ENCODE measurements at places on chromosomes 6 and 20.

DNA sequence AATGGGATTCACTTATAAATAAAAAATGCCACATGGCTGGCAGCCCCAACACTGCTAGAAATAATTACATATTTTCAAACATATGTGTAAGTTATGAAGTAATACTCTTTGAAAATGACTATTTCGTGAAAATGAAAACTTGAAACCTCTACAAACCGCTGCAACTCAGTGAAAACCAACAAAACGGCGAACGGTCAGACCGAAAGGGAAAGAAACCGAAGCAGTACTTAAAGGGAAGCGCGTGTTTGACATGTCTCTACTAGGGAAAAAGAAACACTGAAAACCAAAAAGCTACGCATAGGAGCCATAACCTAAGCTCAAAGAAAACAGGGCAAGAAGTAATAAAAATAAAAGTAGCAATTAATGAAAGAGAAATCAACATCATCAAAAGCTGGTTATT, 121.0 kb upstream of the GGTLC1 start:
- no peak for DNase-seq

DNA sequence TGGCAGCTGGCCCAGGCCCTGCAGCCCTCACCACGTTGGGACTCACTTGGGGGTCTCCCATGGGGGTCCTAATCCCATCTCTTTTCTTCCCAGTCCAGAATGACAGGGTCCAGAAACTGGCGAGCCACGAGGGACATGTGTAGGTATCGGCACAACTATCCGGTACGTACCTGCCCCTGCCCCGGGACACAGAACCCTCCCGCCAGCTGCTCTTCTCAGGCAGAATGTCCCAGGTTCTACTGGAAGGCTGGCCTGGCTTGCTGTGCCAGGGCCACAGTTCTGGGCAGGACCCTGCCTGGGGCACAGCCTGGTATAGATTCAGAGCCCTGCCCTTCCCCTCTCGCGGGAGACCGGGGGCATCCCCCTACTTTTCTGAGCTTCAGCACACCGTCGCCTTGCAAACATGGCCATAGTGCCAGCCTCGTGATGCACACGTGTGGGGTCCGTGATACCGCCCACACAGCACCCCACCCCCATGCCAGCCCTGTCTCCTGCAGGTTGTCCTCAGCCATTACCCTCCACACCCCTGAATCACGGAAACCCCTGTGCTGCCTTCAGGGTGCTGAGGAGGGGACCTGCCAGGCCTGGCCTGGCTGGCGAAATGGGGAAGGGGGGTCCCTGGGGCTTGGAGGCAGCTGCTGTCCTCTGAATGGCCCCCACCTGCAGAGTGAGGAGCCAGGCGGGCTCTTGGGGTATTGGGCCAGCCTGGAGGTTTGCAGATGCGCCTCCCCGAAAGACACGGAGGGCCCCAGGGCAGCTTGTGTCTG, 3.0 kb downstream of the OGFR start:
- no peak for DNase-seq

DNA sequence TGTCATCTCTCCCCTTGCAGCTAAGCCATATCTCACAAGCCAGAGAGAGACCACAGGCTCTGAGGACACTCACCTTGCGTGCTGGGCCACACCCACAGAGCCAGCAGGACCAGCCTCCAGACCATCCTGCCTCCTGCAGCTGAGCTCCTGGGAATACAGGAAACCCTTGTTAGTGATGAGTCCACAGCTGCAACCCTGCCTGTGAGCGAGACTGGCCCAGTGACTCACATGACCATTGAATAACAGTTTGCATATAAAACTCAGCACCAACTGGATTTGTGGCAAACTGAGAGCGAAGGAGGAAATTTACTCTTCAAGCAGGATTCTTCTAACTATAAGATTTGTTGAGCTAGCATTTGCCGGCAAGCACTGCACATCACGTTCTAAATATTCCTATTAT, 3.0 kb downstream of the THBS2 start:
- DNase-seq = no peak

DNA sequence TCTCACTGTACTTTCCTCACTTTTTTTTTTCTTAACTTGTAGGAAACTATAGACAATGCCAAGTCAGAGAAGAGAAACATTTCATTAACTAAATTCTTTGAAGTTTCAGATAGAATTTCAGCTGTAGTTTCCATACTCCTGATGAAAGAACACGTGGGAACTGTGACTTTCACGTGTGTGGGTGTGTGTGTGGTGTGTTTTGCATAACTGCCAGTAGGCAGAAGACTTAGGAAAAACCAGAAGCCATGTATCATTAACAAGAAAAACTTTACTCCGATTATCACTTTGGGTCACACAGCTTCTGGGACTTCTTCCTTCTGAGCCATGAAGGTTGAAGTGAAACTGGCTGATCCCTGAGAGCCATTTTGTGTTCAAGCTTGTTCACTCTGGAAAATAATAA, 483.3 kb downstream of the TFAP2B start:
- DNase-seq = no peak

- DNase-seq = no peak
These were observed 2.2 kb upstream of the CCDC167 start for GRCh38 chr6:37501632-37502491.

All from stimulated activated CD4-positive, alpha-beta T cell treated with anti-CD3 and anti-CD28 coated beads, TNF-alpha, amount 100 ng/mL, for 4 hours (primary cell).